ENCODE measurements at places on chromosomes 12 and 14.

- no peak for DNase-seq
Measured at GRCh38 chr12:117417004-117417403, 55.6 kb upstream of the NOS1 start.

DNA sequence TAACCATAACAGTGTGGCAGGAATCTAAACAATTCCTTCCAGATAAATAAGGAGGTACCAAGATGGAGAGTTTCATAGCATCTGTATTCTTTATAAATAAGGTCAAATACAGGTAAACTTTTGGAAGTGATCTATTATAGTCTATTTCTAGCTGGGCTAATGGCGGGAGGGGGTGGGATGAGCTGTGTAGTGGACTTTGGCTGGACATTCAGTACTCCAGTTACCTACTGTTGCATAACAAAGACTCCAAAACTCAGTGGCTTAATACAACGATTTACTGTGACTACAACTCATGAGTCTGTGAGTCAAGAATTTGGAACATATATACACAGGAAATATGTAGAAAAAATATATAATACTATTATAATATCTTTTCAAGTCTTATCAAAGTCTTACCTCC is 496.1 kb downstream of the BCL11B start:
- DNase-seq: no peak

GRCh38 chr14:105864116-105864515 is 337.7 kb downstream of the TMEM121 start:
- DNase-seq: no peak

DNA sequence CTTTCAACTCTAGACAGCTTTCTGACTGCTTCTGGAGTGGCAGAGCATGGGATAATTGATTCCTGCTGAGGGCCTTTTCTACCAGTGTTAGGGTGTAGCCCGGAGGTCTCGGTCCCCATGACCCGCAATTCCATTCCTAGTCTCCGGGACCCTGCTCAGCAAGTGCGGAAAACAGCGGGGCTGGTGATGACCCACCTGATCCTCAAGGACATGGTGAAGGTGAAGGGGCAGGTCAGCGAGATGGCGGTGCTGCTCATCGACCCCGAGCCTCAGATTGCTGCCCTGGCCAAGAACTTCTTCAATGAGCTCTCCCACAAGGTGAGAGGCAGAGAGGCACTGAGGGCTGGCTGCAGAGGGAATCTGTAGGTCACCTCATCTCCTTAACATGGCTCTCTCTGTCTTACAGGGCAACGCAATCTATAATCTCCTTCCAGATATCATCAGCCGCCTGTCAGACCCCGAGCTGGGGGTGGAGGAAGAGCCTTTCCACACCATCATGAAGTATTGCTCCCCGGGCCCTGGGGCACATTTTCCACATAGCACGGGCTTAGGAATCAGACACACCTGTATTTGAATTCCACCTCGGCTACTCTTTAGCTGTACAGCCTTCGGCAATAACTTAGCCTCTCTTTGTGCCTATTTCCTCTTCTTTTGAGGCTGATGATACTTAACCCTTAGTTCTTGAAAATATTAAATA is 5.6 kb upstream of the GAPDH start:
- DNase-seq: no peak

GRCh38 chr12:117000316-117000715 is 89.6 kb downstream of the FBXW8 start:
- no peak for DNase-seq

GRCh38 chr14:92389598-92390158 is 66.7 kb downstream of the SLC24A4 start:
- DNase-seq: no peak

- DNase-seq: no peak
Measured at GRCh38 chr14:31879661-31880348, 197.3 kb upstream of the ARHGAP5 start.

DNA sequence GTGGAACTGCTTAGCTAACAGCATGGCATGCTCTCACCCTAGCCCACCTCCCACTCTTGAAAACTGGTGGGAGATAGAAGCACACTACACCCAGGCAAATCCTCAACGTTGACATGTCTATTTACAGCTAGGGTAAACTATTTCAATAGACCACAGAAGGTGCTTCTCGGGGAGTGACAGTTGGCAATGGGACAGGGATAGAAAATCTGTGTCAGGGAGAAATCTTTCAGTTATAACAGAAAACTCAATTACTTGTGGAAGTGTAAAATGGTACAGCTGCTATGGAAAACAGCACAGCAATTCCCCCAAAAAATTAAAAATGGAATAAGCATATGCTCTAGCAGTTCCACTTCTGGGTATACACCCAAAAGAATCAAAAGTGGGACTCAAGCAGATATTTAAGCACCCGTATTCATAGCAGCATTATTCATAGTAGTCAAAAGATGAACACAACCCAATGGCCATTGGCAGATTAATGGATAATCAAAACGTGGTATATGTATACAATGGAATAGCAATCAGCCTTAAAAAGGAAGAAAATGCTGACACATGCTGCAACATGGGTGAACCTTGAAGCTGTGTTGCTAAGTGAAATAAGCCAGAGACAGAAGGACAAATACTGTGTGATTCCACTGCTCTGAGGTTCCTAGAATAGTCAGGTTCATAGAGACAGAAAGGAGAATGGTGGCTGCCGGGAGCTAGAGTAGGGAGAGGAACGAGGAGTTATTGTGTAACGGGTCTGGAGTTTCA is 92.5 kb downstream of the STAB2 start:
- DNase-seq: no peak

DNA sequence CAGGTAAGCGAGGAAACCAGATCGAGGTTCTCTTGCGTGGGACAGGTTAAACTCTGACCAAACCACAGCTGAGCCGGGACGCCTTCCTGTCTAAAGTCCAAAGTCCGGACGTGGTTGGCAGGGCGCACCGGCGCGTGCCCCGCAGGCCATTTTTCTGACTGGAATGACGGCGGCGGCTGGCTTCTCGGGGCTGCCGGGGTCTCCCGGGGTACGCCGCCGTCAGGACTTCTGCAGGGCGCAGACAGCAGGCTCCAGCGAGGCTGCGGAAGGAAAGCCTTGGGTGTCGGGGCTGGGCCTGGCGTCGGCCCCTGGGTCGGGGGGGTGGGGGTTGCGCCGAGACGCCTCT is 32.8 kb downstream of the MIA2 start:
- no peak for DNase-seq

GRCh38 chr14:94337274-94337673 is 14.1 kb upstream of the SERPINA6 start:
- DNase-seq: no peak

- DNase-seq: no peak
Measured at GRCh38 chr12:84811291-84811690, 101.3 kb downstream of the SLC6A15 start.

DNA sequence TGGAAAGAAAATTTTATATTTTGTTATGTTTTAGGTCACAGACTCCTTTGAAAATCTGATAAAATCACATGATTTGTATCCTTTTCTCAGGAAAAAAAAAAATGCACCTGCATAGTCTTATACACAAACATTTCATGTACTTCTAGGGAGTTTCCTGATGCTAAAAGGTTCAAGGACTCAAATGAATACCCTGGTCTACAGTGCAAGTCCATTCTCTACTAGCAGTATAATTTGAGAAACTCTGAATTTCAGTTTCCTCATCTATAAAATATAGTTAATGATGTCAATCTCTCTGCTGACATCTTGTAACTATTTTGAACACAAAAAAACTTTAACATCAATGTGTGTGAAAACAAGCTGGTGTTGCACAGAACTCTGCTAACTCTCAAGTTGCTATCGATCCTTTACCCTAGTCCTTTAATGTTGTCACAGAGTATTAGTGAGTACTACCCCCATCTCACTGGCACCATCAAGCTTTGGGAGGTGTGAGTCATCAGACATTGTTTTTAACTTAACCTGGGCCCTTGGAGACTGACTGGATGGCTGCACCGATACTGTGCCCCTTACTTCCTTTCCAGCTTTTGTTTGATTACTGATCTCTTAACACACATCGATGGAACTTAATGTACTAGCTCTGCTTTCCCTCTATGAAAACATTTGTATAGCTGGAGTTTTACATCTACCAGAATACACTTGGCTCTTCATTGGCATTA is 251.9 kb upstream of the SOX5 start:
- no peak for DNase-seq

- no peak for DNase-seq
Measured at GRCh38 chr12:65536876-65537681, 258.6 kb downstream of the MSRB3 start.

DNA sequence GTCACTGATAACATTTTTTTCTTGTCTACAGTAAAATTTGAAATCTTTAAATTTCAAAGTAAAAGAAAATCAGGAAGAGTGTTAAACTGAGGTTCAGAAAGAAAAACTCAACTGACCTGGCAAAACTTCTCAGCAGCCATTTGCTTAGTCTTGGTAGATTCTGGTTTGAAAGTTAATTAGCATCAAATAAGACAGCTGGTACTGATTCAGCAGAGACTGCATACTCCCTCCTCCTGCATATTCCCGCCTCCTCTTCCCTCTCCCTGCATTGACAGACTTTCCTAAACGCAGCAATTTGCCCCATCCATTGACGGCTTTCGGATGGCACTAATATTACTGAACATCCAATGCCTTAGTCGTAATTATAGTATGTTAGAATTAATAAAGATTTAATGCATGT is 520.8 kb downstream of the FLRT2 start:
- DNase-seq: no peak

DNA sequence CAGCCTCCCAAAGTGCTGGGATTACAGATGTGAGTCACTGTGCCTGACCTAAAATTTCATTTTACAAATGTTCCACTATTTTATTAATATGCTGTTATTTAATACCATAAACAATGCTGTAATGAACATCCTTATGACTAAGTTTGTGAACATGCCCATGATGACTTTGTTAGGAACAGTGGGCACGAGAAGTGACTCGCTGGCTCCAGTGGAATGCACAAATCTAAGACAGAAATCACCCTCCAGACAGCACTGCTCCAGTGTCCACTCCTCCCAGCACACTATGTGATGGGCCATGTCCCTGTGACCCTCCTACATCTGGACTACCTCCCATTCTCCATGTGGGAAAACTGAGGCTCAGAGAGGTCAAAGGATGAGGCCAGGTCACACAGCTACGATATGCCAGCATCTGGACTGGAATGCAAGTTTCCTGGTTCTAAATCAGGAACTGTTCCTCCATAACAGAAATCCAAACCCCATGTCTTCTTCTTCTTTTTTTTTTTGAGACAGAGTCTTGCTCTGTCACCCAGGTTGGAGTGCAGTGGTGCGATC is 57.9 kb downstream of the GPR68 start:
- no peak for DNase-seq

- no peak for DNase-seq
Measured at GRCh38 chr12:92466391-92467305, 236.1 kb upstream of the PLEKHG7 start.

DNA sequence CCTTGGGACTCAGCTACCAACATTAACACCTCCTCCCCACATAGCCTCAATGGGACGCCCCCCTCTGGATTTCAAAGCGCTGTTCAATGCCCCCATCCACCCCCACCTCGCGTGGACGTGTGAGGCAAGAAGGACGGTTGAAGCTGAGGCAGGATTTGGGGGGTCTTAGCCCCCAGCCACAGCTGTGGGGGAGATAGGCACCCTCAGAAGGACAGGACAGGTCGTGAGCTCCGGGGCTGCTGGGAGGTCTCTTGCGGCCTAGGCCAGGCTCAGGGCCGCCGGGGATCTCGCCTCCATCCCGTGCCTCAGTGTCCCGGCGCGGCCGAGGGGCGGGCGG is 8.3 kb upstream of the SP7 start:
- DNase-seq: peak; percentile 41

Measured in CD8-positive, alpha-beta T cell (primary cell).